ENCODE measurements at places on chromosomes 6 and 20.
A peak's percentile ranks its signal among the peaks of the same experiment; 100 is the strongest.

- no peak for DNase-seq
These were observed 122.9 kb downstream of the SLC35F1 start for GRCh38 chr6:118029967-118030366.

DNA sequence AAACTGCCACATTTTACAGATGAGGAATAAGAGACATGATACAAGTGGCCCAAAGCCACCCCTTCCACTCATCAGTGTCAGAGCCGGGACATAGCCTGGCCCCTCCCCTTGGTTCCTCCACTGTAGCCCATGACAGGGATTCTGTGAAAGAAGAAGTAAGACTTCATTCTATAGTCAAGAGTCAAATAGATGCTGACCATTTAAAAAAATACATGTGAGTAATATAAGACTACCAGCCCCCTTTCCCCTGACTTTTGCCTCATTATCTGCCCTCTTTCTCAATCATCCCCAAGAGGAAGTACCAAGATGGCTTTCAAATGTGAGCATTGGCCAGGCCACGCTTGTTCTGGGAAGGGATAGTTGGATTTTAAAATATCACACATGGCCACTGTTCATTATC, 57.8 kb upstream of the TAB2 start:
- no peak for DNase-seq

DNA sequence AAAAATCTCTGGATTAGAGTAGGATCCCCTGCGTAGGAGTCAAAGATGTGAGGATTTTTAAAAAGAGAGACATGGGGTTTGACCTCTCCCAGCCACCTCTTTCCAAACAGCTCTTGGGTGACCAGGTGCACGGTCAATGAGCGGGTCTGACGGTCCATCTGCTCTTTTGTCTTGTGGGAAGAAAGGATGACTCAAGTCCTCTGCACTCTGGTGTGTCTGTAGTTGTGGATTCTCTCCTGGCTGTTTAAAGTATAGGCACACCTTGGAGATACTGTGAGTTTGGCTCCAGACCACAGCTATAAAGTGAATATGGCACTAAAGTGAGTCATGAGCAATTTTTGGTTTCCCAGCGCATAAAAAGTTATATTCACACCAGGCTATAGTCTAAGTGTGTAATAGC, 209.8 kb downstream of the BMP7 start:
- no peak for DNase-seq

DNA sequence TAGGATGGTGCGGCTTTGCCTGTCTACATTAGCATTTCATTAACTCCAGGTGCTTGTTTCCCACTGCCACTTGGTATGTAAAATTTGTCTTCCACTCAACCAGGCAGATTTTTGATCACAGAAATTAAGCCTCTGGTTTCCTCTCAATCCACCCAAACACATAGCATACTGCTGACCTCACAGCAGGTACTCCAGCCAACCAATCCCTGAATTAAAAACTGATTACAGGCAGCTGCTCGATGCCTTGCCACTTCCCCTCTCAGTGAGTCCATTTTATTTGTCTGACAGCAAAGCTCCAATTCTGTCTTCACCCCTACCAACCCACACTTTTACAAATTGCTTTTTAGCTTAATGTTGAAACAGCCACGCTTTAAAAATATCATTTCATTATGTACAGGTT, 95.2 kb downstream of the PLCB1 start:
- no peak for DNase-seq

DNA sequence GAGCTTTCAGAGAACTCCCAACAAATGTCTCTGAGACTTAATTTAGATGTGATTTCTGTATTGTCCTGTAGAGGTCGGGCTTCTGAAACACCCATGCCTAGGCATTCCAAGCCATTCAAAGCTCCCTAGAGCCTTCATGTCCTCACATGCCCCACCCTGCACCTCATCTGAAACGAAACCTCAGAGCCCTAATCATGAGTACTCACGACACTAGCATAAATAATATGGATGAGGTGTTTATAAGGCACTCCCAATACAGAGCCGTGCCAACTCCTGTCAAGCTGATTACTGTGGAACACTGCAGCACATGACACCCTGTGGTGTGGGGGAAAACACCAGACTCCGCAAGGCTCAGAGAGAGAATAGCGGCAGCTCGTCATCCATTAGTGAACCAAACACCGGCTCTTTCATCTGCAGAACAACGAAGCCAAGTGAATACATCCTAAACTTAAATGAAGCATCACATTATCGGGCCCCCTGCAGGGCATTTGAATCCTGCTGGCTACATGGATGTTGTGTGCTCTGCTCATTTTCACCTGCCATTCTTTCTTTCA, 83.8 kb downstream of the FNDC1 start:
- DNase-seq = no peak

- DNase-seq = peak; percentile 31
These were observed 6.1 kb downstream of the PTPRT start for GRCh38 chr20:43183536-43184070.

GRCh38 chr20:23412026-23412425, 9.3 kb downstream of the NAPB start:
- DNase-seq = no peak

GRCh38 chr6:106688177-106688951, 59.0 kb downstream of the QRSL1 start:
- DNase-seq = no peak

DNA sequence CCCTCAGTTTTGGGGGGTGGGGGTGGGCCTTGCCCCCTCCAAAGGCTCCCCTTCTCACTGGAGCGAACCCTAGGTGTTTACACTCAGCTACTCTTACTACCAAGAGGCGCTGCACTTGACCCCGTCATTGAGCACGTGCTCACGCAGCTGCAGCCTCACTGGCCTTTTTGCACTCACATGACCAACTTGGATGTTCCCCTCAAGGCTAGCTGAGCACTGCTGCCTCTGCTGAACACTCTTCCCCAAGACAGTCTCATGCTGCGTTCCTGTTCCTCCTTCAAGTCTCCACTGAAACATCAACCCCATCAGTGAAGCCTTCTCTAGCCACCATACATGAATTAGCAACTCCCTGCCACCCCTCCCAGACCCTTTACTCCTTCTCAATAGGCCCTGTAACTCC, 4.0 kb downstream of the SOD2 start:
- no peak for DNase-seq

DNA sequence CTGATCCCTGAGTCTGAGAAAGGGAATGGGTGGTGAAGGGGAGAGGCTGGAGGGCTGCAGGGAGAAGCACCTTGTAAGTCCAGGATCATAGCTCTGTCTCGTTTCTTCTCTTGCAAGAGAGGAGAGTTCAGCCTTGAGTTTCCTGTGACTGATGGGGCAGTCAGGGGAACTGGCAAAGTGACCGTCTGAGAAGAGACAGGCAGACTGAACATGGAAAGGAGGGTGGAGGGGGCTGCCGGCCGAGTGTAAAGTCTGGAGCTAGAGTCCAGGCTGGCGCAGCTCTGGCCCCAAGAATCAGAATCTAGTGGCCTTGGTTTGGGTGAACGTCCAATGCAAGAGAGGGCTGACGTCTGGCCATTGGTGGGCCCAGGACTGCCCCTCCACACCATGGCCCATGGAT, 72.5 kb downstream of the TCP11 start:
- no peak for DNase-seq

Measured in stomach (tissue), 19 donors.